ENCODE measurements at places on chromosomes 5 and 9. TPM values are rescaled to one million over a fixed set of nuclear protein-coding genes. Genes with fewer than 3 reads are reported as not detected.

The PCDHB13 gene
- total RNA-seq, result 0.04 TPM

The ZNF462 gene
- 0.18 TPM for total RNA-seq

DNA sequence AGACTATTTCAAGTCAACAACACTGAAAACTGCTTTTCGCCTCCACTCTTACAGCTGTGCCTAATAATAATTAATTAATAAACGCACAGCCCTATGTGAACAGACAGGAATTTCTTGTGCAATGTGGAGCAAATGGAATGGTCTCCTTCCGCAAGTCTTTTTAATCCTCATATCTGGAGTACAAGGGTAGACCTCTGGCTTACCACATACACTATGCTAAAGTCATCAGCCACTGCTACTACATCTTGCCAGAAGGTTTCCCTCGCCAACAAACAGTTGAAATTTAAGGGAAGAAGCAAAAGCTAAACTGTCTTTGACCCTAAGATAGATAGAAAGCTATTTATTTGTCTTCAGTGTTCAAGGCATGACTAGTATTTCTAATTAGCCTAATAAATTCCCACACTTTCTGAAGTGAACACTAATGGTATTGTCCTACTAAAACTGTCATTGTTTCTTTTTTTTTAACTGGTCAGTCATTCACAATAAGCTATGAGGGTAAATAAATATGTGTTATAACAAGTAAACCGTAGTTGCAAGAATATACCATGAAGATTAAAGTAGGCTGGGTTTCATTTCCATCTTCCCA is 63.9 kb downstream of the GOLPH3 start:
- peaks cover 24% of the 10 kb centered on the region for H3K36me3 ChIP-seq
- no peaks in the 10 kb centered on the region for H3K27me3 ChIP-seq
- no peak overlapping the region for H3K4me3 ChIP-seq
- no peak overlapping the region for H3K27ac ChIP-seq

GRCh38 chr5:167284222-167284890 is 1007.1 kb upstream of the WWC1 start:
- no peaks in the 10 kb centered on the region for H3K27me3 ChIP-seq
- no peak overlapping the region for H3K27ac ChIP-seq
- no peak for DNase-seq
- no peak overlapping the region for H3K4me3 ChIP-seq

All from CD8-positive, alpha-beta memory T cell (primary cell).